ENCODE measurements at places on chromosomes 2 and 18.

GRCh38 chr2:228675091-228675490 is 493.6 kb upstream of the SPHKAP start:
- DNase-seq: no peak

GRCh38 chr2:127045792-127046501 is 61.0 kb downstream of the BIN1 start:
- no peak for DNase-seq

DNA sequence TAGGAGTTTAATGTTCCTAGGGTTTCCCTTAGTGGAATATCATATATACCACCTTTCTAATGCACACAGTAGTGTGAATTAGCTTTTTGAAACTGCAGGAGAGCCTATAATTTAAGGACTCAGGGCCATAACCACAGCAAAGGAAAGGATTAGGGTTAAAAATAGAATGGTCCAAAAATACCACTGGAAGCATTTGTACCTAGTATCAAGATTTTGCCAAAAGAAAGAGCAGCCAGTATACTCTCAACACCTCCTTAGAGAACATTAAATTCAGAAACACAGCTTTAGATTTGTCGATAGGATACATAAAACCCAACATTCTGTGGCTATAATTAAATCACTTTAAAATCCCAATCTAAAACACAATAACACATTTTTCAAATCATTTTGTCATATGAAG is 634.9 kb downstream of the EPHA4 start:
- no peak for DNase-seq

- peak; percentile 53 for DNase-seq
These were observed 85.5 kb upstream of the PGAP1 start for GRCh38 chr2:197011801-197012641.

DNA sequence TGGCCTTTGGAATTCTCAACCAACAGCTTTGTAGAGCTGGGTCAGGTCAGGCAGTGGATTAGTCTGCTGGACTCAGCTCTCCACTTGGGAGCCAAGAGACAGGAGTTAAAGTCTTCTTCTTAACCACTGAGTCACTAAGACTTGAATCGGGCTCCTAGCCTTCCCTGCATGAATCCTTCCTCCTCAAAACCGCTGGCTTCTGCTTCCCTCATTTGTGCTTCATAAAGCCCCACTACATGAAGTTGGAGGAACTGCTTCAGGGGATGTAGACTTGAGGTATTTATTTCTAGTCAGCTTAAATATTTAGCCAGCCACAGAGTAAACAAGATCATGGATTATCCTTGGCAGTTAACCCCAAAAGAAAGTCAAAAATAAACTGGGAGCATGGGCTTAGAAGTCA is 536.3 kb upstream of the TNP1 start:
- no peak for DNase-seq

DNA sequence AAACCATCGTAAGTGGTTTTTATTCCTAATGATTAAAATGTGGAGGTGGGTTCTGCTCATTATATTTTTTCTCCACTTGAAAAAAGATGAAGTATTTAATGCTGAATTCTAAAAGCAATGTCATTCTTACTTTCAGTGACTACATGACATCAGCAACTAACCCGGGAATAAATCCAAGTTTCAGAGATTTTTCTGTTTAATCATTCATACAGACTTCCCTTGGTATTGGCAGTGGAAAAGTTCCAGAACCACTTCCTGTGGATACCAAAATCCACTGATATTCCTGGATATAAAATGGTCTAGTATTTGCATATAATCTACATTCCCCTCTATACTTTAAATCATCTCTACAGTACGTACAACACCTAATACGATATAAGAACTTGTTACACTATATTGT is 128.6 kb downstream of the ZNF532 start:
- DNase-seq: peak; percentile 52

- no peak for DNase-seq
These were observed 656 bp upstream of the LBX2 start for GRCh38 chr2:74499940-74500577.

- no peak for DNase-seq
These were observed 210.6 kb downstream of the TFCP2L1 start for GRCh38 chr2:121074293-121074932.

- DNase-seq: no peak
These were observed 98.1 kb downstream of the MMADHC start for GRCh38 chr2:149489452-149489851.

- DNase-seq: no peak
These were observed 2.8 kb downstream of the CRYGB start for GRCh38 chr2:208142925-208143799.

- DNase-seq: no peak
These were observed 19.0 kb downstream of the BIN1 start for GRCh38 chr2:127087791-127088495.

DNA sequence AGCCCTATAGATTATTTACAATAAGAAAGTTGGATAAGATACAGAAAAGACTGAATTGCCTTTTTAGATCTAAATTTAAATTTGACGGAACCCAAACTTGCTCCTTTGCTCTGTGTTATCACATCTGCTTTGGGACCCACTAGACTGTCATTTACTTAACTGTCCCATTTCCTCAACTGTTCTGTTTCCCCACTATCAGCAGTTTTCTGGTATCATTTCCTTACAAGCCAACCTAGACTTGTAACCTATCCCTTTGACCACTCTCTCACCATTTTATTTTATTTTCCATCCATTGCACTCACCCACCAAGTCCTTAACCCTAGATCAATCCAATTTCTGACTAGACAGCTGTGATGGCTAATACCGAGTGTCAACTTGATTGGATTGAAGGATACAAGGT is 38.6 kb upstream of the CD28 start:
- DNase-seq: no peak

DNA sequence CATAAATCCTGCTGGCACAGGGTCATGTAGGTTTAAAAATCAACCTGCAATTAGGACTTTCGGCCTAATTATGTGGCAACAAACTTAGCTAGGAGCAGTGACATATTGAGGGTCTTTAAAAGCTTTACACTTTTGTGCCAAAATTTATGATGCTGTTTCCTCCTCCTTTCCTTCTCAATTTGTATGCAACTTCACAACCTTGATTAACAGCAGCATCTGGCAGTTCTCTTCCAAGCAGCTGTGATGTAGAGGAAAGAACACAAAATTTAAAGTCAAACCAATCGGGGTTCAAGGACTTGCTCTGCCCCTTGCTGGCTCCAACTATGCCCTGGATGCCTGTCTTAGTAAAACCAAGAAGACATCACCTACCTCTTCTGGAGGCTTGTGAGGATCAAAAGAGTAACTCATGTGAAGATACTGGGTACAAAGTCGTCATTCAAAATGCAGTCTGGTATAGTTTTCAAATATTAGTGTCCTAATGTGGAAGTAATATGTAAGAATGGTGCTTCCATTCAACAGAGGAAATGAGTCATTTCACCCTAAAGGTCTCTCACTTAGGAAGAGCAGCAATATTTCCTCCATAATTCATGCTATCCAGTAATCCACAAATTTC is 94.7 kb downstream of the ANKRD44 start:
- DNase-seq: no peak

- no peak for DNase-seq
These were observed 137.8 kb downstream of the BCL2 start for GRCh38 chr18:63181706-63182309.

- no peak for DNase-seq
These were observed 107.4 kb upstream of the LRRTM4 start for GRCh38 chr2:77629539-77629938.

DNA sequence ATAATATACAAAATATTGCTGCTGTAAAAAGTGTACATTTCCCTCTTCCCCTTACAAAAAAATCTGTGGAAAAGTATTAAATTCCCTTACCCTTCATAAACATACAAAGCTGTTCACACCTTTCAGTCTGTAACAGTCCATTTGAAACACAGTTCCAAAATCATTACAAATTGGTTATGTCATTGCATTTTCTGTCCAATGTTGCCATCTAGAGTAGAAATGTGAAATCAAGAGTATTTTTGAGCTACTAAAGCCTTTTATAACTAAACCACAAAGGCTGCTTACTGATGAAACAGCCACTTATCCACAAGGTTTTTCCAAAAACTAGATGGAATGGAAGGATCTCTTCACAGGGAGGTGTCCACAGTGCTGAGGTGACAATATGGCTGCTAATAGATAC is 72.5 kb downstream of the SS18 start:
- no peak for DNase-seq

DNA sequence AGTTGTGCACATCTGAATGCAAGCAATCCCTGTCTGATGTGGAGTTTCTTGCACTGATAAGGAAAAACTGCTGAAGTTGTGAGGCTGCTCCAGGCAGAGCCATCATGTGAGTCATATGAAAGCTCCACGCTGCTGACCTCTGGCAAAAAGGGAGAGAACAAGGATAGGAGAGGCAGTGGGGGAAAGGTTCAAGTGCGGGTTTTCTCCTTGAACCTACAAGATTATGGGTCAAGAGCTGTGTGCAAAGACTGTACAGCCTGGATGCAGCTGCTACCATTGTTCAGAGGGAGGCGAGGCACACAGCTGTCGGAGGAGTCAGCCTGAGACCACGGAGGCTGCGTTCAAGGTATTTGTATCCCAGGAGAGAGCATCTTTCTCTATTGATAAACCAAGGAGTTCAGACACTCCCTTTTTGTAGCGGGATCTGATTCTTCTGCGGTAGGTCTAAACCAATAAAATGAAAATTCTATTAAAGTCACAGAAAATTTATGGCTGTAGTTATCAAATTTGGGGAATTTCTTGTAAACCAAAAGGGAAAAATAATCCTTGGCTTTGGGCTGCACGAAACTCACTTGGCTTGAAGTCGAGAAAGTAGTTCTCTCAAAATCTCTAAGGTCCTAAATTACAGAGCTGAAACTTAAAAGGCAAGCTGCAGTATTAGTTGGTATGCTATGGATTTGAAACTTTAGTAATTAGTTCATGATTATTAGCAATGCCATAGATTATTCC is at the start of gene CDK15:
TSS of gene CDK15 (plus strand) at position 96 of the 729 bp plus-strand sequence. CDS start at position 224, 128 bp downstream.
- DNase-seq: no peak

DNA sequence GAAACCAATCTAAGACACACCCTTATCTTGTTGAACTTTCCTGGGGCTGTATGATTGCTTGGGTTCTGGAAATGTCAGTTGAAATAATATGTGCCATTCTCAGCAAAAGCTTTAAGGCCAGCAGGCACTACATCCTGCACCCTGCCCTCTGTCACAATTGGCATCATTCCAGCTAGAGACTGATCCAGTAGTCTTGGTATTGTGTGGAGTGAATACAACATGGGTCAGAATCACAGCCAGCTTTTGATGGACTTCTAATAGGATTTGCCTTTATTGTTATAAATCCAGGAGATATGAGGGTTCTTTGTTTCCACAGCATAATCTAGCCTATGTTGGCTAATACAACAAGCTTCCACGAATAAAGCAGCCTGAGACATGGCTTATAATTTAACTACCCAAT is 617.0 kb upstream of the CDH2 start:
- no peak for DNase-seq

DNA sequence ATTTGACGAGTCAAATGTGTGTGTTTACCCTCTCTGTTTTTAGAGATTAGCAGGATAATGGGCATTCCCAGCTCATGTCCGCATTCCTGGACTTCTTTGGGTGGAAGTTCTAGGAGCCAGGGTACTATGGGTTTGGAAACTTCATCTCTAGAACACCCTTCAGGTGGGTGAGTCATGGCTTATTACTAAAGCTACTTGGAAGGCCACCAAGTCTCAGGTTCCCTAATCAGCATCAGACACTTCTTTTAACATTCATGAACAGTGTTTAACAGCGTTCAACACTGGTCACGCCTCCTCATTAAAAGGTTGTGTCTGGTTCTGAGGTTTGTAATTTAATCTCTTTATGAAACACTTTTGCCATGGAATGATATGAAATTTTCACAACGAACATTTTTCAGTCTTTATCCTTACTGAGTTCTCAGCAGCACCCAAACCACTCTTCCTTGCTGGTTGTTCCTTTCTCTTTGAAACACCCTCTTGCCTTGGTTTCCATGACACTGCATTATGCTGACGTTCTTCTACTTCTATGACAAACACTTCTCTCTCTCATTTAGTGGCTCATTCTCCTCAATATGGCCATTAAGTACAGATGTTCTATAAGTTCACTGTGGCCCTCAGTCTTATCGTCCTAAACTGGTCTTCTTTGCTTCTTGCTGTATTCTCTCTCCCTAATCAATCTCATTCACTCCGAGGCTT is 49.3 kb downstream of the MMADHC start:
- no peak for DNase-seq

GRCh38 chr2:64291181-64291580 is 147.0 kb upstream of the PELI1 start:
- no peak for DNase-seq

- no peak for DNase-seq
These were observed 79.6 kb upstream of the POMC start for GRCh38 chr2:25247792-25248512.

DNA sequence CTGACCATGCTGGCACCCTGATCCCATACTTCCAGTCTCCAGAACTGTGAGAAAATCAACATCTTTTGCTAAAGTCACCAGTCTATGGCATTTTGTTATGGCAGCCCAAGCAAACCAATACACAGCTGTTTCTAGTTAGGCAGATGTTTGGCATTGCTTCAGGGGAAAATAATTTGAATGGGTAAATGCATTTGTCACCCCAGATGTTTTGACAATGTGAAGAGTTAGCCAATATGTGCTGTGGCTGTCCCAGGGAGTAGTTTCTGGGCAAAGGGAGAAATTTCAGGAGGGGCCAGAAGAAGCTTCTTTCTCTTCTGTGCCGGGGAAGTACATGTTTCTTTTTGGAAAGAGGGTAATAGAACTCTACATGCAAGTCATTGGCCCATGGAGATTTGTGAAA is 619.0 kb downstream of the SLC4A3 start:
- DNase-seq: no peak

DNA sequence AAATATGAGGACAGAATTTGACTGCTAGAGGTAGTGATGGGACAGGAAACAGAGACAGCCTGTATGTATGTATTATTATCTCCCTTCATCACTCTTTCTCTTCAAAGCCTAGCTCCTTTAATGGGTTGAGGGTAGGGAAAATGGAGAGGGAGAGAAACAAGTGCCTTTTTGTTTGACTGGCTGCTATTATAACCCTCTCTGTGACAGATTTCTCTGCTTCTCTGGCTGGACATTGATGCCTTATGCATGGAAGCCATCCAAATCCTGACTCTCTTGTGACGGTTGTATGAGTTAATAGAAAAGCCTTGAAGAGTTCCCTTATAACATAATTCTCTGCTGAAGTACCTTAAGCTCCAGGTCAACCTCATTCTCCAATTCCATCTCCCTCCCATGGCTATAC is 118.5 kb upstream of the COL5A2 start:
- no peak for DNase-seq

DNA sequence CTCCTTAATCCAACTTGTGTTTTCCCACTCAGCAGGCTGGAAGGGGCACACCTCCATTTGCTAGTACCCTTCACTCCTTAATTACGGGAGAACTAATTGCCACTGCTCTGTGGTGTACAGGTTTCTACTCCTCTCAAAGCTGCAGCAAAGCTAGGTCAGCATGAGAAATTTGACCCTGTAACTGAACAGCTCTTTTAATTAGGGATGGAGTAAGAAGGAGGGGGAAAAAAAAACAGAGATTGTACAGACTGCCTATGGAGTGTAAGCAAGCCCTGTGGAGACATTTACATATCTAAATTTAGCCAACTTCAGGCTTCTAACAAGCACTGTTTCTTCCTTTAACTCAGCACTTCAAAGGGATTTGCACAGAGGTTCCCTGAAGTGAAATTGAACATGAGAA is 629.7 kb upstream of the SETBP1 start:
- DNase-seq: no peak
